ENCODE measurements at places on chromosomes 7 and 10.

GRCh38 chr10:52170776-52171175, 143.3 kb upstream of the DKK1 start:
- no peak for DNase-seq

GRCh38 chr7:45368129-45368807, 205.9 kb upstream of the ADCY1 start:
- no peak for DNase-seq

GRCh38 chr10:112832361-112832878, 117.6 kb upstream of the TCF7L2 start:
- DNase-seq = no peak

- DNase-seq = no peak
Measured at GRCh38 chr7:89728481-89728880, 425.8 kb upstream of the STEAP1 start.

GRCh38 chr10:69492746-69493462, 41.6 kb downstream of the TSPAN15 start:
- no peak for DNase-seq

- no peak for DNase-seq
Measured at GRCh38 chr10:88131511-88132139, 268.2 kb downstream of the PTEN start.

DNA sequence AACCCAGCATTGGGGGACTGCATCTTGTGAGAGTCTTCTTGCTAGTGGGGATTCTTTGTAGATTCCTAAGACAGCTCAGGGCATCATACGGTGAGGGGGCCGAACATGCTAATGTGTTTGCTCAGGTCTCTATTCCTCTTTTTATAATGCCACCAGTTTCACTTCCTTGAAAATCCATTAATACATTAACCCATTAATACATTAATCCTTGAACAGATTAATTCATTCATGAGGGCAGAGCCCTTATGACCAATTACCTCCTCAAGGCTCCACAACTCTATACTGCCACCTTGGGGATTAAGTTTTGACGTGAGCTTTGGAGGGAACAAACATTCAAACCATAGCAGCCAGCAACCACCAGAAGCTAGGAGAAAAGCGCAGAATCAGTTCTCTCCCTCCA, 67.2 kb upstream of the POT1 start:
- DNase-seq = no peak

DNA sequence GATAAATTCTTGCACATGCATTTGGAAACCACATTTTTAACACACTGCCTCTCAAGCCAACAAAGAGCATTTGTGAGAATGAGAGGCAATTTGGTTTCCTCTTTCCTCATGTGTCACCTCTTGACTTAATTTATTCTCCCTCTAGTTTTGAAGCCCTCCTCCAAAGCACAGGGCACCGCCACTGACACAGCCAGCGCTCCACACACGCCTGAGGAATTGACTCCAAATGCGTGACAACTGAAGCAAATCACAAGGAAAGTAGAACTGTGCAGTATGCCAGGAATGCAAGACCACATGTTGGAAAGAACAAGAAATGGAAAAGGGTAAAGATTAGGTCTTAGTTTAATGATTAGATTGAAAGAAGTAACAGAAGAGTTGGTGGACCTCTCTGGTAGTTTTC, 173.3 kb downstream of the LSM5 start:
- no peak for DNase-seq

DNA sequence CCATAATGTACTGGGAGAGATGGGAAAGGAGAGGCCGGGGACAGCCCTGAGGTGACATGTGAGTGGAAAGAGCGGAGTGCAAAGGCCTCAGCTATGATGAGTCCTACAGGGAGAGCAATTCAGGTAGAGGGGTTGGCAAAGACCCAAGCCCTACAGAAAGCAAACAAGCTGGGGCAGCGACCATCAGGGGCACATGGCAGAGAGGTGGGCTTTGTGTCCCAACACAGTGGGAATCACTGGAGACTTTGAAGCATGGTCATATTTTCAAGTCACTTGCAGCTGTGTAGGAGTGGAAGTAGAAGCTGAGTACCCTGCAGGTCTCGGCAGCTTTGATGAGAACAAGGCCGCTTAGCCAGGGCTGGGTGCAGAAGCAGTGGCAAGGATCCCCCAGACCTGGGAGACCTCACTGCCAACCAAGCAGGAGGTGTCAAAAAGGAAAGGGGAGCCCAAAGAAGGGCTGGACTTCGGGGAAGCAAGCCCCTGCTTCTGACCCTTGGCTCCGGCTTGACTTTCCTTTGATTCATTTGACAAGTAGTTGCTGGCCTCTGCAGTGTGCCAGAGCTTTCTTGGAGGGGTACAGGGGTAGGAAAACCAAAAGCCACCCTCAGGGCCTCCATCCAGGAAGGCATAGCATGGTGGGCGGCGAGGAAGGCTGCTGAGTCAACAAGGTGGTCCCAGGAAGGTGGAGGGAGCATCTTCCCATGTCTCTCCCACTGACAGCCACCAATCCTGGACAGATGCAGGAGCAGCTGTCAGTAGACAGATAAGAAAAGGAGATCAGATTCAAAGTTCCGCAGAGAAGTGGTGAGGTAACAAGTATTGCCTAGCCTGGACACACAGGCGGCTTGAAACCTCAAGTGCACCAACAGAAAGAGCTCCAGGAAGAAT, 1.9 kb upstream of the PGAM2 start:
- DNase-seq = no peak

DNA sequence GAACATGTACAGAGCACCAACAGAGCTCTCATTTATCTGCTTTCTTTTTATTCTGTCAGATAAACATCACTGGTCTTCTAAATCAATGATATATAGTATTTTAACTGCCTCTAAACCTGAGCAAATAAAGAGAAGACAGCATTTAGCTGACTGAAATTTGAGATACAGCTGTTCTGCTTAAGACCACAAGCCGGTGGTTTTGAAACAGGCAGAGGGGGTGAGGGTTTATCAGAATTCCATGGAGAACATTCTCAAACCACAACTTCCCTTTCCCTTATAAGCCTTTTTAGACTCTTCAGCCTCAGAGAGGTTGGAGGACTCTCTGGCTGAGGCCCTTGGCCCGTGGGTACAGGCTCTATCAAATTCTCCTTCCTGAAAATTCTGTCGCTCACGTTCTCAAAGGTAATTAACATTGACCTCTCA, 87.4 kb upstream of the RSU1 start:
- no peak for DNase-seq

- no peak for DNase-seq
Measured at GRCh38 chr10:86376403-86376802, 9.8 kb upstream of the GRID1 start.

- DNase-seq = peak; percentile 13
Measured at GRCh38 chr10:134247-135131, 766 bp upstream of the ZMYND11 start.

GRCh38 chr7:72309476-72309875, 102.7 kb downstream of the CALN1 start:
- DNase-seq = no peak

GRCh38 chr10:17348501-17349349, 105.7 kb downstream of the ST8SIA6 start:
- no peak for DNase-seq

DNA sequence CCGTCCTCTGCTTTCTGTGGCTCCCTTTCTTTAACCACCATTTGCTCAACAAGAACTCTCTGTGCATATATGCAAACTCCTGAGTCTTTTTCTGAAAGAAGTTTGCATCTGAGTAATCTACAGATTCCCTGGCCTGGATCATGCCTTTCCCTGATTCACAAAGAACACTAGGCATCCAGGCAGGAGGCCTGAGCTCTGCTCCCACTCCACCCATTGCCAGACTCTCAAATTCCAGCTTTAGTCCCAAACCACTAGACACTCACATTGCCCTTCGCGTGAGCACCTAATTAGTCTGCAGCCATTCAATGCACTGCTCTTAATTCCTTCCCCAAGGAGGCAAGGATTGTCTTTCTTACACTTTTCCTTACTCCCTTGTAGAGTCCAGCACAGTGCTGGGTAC, 60.9 kb downstream of the ABCC2 start:
- no peak for DNase-seq

GRCh38 chr7:2109936-2110609, 122.7 kb downstream of the MAD1L1 start:
- DNase-seq = peak; percentile 85

DNA sequence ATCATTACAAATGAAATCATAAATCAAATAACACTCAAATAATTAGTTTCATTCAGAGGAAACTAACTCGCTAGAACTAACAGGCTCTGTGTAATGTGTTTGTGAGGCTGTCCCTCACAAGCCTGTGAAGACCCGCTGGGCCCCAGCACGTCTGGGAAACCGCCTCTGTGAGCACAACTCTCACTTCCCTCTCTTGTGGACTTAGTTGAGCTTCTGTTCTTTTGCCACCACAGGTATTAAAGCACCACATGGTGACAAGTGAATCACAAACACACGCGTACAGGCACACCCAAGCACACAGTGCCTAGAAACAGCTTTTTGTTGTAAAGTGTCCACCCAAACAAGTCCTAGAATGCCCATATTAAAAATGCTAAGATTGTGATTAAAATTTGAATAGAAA, 51.0 kb downstream of the ZNF777 start:
- DNase-seq = no peak
